ENCODE measurements at places on chromosomes 7 and 10. TPM values are rescaled to one million over a fixed set of nuclear protein-coding genes. Genes with fewer than 3 reads are reported as not detected.

DNA sequence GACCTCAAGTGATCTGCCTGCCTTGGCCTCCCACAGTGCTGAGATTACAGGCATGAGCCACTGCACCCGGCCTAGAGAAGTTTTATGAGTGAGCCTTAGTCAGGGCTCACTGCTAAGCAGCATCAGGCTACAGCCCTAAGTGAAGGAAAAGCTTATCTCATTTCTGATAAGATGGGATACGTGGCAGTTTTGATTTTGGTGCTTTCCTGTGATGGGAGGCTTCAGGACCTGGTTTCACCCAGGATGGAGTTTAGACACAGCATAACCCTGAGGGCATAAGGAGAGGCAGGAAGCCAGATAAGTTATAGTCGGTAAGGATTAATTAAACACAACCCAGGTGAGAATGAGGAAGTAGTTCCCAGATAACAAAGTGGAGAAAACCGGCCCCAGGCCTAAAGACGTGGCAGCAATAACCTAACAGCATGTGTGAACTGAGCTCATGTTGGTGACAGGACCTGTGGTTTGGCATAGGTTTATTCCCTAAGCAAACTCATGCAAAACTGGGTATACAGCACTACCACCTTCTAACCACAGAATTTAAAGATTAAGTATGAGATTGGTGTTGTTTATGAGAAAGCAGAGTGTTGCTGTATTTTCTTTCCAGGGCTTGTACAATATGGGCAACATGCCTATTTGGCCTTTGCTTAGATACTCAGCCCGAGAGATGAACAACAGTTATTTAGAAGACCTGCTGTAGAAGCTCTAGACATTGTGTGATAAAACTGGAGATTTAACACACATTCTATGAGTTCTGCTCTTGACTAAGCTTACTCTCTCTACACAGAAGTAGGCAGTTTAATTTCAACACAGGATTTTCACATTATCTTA, 119.4 kb downstream of the COL28A1 start:
- no peaks in the 10 kb centered on the region for H3K27me3 ChIP-seq
- H3K4me3 ChIP-seq: no peak overlapping the region
- H3K36me3 ChIP-seq: no peaks in the 10 kb centered on the region
- H3K27ac ChIP-seq: no peak overlapping the region
- DNase-seq: peak; percentile 79

DNA sequence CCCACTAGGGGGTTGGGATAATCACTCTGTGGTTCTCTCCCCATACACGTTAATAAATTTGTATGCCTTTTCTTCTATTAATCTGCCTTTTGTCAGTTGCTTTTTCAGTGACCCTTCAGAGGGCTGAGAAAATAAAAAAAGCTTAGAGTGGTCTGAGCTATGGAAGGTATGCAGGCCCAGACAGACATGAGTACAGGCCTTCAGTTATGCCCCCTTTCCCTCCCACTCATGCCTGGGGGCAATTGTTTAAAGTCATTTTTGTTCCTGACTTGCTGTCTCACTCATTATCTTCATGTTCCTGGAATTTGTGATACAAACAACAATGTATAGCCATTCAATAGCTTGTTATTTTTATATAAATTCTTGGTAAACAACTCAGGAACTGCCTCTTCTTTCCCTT, 170.8 kb downstream of the AKR1D1 start:
- peaks cover 14% of the 10 kb centered on the region for H3K4me1 ChIP-seq
- H3K27ac ChIP-seq: no peak overlapping the region
- no peak overlapping the region for H3K4me3 ChIP-seq
- DNase-seq: no peak
- H3K36me3 ChIP-seq: no peaks in the 10 kb centered on the region
- H3K27me3 ChIP-seq: no peaks in the 10 kb centered on the region

DNA sequence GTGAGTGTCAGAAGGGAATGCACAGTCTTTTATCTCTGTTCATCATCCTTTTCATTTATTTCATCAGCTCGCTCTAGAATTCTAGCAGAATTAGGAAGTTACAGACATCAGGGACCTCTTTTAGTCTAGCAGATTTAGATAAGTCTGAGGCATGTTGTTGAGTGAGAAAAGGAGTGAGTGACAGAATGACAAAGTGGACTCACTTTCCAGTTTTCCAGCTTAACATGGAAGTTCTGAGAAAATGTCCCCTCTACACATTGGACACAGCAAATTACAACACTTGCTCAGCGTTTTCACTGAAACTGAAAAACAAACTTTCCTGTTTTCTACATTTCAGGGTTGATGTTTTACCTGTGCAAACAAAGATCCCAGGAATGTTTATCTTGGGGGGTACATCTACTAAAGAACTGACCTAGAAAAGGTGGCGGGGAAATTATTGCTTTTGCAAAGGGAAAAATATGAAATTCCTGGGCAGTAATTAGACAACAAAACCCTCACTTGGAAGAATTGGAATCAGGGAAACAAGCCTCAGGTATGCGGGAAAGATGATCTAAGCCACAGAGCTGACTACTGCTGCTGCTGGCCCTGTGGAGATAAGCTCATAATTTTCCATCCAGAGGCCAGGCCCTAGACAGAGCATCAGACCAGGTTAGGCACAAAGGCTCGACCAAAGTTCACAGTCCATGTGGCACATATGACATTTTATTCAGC, 14.6 kb upstream of the CYP3A5 start:
- H3K27ac ChIP-seq: peak overlapping the region; percentile 53
- DNase-seq: peak; percentile 55
- H3K4me3 ChIP-seq: no peak overlapping the region
- no peaks in the 10 kb centered on the region for H3K36me3 ChIP-seq

Gene CYP2E1
- total RNA-seq: 18.1 TPM

Gene MYL10
- total RNA-seq: not detected

All from body of pancreas (tissue), 4 donors.